ENCODE measurements at places on chromosomes 7 and 10.
A peak's percentile ranks its signal among the peaks of the same experiment; 100 is the strongest.

GRCh38 chr7:44061645-44062179, 3.7 kb downstream of the PGAM2 start:
- no peaks in the 10 kb centered on the region for H3K27me3 ChIP-seq
- peaks cover 30% of the 10 kb centered on the region for H3K36me3 ChIP-seq
- H3K4me3 ChIP-seq = no peak overlapping the region
- peaks cover 23% of the 10 kb centered on the region for H3K4me1 ChIP-seq
- H3K27ac ChIP-seq = no peak overlapping the region

- DNase-seq = peak; percentile 27
- H3K4me3 ChIP-seq = no peak overlapping the region
- peaks cover 4% of the 10 kb centered on the region for H3K27me3 ChIP-seq
- H3K4me1 ChIP-seq = no peaks in the 10 kb centered on the region
- H3K36me3 ChIP-seq = no peaks in the 10 kb centered on the region
- no peak overlapping the region for H3K27ac ChIP-seq
These were observed 86.5 kb downstream of the OTUD1 start for GRCh38 chr10:23525406-23525805.

DNA sequence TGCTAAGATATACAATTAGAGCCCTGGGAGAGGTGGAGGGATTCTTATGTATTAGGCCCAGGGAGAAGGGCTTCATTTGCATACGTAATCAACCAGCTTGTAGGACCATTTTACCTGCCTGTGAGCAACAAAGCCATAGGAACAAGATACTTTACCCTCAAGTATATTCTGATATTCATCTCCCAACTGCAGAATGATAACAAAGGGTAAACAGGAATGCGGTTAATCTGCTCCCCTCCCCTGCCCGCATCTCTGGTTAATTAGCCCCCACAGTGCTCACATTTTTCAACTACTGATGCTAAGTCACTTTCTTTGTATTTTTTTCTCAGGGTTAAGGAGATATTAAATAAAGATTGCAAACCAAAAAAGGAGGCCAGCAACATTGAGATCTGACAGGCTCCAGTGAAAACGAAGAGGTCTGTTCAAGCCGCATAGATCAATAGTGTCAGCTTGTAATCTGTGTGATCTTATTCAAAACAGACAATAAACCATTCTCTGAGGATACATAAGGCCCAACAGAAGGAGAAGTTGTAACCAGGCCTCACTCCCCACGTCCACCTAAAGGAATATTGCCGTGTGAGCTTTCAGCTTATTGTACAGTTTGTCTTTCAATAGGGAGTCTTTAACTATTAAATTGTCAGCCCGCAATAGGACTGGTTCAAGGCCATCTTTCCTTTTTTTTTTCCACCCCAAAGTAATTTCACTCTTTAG, 203.4 kb downstream of the RAPGEF5 start:
- H3K27me3 ChIP-seq = peaks cover 13% of the 10 kb centered on the region
- H3K4me3 ChIP-seq = no peak overlapping the region
- no peak overlapping the region for H3K27ac ChIP-seq
- no peaks in the 10 kb centered on the region for H3K4me1 ChIP-seq
- H3K36me3 ChIP-seq = no peaks in the 10 kb centered on the region

DNA sequence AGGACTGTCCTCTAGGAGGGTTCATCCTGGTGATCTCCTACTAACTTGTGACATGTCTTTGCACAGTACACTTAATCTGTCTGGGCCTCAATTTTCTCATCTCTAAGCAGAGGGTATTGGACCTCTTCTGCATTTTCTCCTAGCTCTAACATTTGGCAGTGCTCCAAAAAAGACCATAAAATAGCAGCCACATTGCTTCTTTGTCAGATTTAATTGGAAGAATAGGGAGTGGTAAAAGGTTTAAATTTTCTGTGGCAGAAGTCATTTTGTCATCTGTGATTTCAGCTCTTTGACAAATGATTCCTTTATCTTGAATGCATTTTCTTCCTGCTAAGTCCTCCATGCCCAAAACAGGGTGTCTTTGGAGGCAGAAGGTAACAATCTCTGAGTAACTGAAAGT, 289.9 kb upstream of the LRGUK start:
- no peak overlapping the region for H3K4me3 ChIP-seq
- H3K27me3 ChIP-seq = no peaks in the 10 kb centered on the region
- H3K36me3 ChIP-seq = peaks cover 10% of the 10 kb centered on the region
- no peaks in the 10 kb centered on the region for H3K4me1 ChIP-seq
- DNase-seq = no peak

DNA sequence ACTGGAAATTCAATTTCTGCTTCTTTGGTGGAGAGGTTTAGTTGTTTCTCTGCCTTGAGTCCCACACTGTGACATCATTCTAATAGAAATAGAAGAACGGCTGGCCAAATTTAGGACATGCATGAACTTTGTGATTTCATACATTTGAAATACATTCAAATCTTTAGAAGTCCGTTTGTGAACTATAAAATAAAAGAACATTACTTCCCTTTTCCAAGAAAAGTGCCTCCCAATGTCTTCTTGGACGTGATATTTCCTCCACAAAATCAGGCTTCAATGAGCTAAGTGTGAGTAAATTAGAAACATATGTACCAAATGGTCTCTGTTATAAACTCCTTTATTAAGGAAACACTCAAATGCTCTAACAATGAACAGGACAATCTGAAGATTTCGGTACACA, 314.5 kb upstream of the AKR1E2 start:
- DNase-seq = no peak
- H3K27ac ChIP-seq = no peak overlapping the region

DNA sequence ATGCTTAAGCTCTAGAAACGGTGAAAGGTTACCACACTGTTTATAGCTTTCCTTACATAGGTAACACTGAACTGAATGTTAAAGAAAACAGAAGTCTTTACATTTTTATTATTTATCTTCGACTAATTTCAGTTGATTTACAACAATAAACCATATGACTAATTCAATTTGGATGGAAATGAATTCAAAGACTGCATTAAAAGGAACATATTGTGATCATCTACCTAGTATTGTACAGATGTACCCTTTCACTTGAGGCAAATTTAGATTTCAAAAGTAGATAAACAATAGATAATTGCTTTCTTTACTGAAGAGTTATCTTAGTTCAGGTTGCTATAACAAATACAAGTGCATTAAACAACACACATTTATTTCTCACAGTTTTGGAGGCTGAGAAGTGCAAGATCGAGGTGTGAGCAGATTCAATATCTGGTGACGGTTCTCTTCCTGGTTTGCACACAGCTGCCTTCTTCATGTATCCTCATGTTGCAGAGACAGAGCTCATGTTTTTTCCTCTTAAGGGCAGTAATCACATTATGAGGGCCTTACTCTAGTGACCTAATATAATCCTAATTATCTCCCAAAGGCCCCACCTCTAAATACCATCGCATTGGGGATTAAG, 15.0 kb upstream of the ARMC3 start:
- no peak overlapping the region for H3K27ac ChIP-seq
- no peaks in the 10 kb centered on the region for H3K27me3 ChIP-seq
- no peak overlapping the region for H3K4me3 ChIP-seq
- H3K4me1 ChIP-seq = peaks cover 10% of the 10 kb centered on the region

DNA sequence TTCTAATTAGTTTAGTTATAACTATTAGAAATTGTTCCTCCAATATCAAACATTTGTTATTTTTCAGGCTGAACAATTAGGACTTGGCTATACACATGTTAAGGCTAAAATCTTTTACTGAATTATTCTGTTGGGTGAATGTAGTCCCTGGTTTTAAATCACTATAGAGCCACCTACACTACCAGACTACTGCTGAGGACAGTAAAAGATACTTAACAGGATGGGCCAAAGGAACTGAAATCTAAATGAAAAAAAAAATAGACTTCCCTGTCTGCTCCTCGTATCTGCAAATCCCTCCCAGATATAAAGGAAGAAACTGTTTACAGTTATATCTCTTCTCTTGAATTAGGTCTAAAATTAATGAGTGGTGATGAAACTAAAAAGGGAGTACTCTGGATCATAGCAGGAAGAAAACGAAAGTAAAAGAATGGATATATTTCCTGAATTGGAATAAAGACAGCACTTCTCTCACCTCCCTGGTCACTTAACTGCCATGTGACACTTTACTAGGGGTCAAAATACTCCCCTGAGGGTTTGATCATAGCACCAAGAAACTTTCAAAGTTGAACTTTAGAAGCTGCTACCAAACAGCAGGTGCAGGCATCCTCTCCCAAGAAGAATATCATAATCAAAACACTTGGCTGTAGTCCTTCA, 12.7 kb downstream of the FBXW4 start:
- no peak for DNase-seq
- no peak overlapping the region for H3K27ac ChIP-seq
- no peak overlapping the region for H3K4me3 ChIP-seq
- H3K36me3 ChIP-seq = peaks cover 12% of the 10 kb centered on the region
- H3K4me1 ChIP-seq = peaks cover 22% of the 10 kb centered on the region

DNA sequence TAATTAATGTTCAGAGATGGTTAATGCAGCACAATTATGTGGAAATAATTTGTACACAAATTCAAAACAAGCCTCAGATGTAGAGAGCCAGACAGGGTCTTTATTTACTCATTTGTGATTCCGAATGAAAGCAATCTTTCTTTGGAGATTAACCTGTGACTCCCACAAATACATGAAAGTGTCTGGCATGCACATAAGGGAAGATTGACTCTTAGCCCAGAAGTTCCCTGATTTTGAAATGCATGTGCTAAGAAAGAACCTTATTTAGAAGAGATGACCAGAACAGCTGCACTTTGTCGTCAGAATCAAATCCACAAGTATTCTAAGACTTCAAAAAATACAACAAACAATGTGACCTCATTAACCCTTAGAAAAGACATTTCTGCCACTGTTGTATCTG, 45.1 kb downstream of the RNLS start:
- H3K4me3 ChIP-seq = no peak overlapping the region
- no peak for DNase-seq
- H3K36me3 ChIP-seq = no peaks in the 10 kb centered on the region
- no peaks in the 10 kb centered on the region for H3K4me1 ChIP-seq

DNA sequence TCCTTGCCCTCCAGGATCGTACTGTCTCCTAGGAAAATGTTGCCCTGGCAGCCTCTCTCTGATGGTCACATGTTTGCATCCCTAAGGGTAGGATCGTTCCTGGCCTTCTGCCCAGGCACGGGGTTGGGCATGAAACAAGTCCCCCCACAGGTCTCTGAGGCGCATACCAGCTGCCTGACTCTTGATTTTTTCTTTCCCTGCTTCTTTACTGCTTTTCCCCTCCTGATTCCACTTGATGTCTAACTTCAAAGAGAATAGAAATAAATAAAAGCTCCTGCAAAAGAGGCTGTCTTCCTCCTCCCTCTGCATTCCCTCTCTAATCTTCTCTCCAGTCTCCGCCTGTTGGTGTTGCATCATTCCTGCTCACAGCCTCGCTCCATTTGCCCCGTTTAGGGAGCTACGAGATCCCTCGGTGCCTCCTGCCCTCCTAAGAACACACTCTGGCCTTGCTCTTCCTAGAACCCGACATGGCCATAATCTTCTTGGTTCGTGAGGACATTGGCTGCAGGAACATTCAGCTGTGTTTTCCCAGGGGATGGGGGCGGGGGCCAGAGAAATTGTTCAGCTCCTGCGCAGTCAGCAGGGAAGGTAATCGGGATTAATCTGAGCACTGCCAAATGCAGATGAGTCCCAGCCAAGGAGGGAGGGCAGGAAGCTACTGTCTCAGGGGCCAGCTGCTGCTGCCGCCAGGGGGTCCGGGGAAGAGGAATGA, 26.0 kb downstream of the LEP start:
- no peak for DNase-seq
- H3K4me1 ChIP-seq = no peaks in the 10 kb centered on the region

Data from activated CD4-positive, alpha-beta memory T cell treated with anti-CD3 and anti-CD28 coated beads for 36 hours (primary cell).